ENCODE measurements at places on chromosomes 11 and 22.

DNA sequence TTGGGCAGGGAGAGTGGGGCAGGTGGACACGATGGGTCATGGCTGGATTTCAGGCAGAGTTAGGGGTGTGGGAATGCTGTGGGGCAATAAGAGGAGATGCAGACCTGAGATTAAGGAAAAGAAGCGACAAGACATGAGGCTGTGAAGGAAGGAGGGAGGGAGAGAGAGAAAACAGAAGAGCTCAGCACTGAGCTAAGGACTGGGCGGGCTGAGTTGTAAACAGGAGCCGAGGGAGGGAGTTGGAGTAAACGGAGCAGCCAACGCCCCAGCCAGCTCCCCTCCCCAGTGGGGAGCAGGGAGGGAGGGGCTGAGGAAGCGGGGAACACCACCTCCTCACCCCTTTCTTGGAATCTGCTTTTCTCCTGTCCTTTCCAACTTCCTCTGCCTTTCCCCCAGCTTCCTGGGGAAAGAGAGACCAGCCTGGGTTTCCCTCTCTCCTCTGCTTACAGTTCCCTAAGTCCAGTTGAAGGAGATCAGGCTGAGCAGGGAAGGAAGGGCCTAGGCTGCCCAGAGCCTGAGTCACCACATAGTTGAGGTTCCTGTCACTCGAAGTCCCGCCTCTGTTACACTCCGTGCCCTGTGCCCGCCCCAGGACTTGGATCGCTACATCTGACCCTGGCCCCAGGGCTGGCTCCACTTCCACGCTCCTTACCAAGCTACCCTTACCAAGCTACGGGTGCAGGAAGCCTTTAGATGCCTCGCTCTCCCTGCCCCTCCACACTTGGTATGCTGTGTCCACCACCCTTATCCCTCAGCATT is 6.7 kb upstream of the AHNAK start:
- no peak for DNase-seq

DNA sequence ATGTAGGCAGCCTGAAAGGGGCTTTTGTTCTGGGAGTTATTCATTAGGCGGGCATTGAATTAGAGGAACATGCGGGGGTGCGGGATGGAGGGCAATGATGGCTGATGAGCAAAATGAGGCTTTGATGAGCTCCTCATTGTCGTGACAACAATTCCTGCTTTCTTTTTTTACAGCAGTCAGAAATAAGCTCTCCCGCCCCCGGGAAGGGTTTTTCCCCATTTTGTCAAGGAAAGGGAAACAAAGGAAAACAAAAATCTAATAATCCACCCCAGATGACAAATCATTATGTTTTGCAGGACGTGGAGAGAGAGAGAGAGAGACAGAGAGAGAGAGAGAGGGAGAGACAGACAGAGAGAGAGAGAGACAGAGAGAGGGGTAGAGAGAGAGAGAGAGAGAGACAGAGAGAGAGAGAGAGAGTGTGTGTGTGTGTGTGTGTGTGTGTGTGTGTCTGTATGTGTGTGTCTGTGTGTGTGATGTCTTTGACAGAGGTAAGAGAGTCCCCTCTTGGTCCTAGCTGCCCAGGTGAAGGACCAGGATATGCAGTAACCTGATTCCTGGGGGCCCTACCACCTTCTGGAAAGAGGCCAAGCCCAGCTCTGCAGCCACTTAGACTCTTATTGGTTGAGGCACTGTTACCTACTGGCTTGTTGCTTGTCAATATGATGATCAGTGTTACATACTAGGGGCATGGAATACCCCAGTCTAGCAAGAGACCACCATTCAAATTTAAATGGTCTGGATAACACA is 46.7 kb upstream of the PARVA start:
- peak; percentile 95 for DNase-seq

DNA sequence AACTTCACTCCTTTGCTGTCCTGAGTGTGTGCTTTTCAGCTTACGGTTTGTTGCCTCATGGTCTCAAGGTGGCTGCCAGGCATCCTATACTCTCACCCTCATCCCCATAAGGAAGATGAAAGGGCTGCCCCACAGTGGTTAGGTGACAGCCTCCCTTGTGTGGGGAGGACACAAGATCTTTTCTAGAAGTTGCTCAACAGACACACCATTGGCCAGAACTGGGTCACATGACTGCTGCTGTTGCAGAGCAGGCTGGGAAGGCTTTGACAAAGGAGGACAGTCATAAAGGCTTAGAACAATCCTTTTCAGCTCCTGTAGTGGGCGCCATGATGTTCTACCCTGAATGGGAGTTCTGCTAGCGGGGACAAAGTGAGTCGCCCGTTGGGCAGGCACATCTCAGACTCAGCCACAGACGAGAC is 69.7 kb upstream of the RASD2 start:
- DNase-seq, result no peak

DNA sequence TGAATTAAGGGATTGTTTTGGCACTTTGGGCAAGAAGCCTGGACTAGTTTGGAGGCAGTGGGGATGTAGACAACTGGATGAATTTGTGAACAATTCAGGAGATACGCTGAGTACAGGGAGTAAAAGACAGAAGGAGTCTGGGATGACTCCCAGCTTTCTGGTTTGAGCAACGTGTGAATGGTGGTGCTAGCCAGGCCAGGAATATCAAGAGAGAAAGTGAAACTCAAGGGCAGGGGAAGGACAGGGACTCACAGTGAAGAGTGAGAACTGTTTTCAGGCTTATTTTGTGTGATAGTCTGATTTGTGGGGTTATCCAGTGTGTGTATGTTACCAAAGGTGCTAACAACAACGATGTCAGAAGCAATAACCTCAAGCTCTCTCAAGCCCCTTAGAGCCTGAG is 15.9 kb downstream of the CHRM1 start:
- no peak for DNase-seq

GRCh38 chr11:61571869-61572268 is 9.0 kb downstream of the SYT7 start:
- peak; percentile 43 for DNase-seq

GRCh38 chr11:13094930-13095687 is 86.0 kb downstream of the RASSF10 start:
- DNase-seq, result no peak

GRCh38 chr11:76747153-76747914 is 35.8 kb upstream of the TSKU start:
- no peak for DNase-seq

- DNase-seq, result no peak
Observed at GRCh38 chr11:1155274-1155693, 2.5 kb upstream of the MUC5AC start.

GRCh38 chr11:32016111-32016510 is 74.8 kb upstream of the RCN1 start:
- no peak for DNase-seq

DNA sequence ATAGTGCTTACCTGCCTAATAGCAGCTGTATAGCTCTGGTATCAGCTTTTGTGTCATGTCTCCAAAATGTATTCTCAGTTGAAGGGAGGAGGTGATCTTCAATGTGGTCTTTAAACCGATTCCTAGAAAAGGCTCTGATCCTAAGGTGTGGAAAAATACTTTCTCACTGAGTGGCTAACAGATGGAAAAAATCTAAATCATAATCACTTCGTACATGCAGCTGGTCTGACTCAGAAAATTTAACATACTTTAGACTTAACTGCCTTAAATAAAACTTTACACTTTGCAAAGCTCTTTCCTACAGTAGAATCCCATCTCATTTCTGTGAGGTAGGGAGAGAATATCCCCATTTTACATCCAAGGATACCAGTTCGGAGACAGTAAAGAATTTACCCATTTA is 38.0 kb downstream of the C2CD3 start:
- DNase-seq, result no peak

All from posterior cingulate gyrus (tissue), 11 donors.